ENCODE measurements at places on chromosomes 11 and 22.
A peak's percentile ranks its signal among the peaks of the same experiment; 100 is the strongest.

GRCh38 chr11:127242676-127243075 is 242.1 kb upstream of the KIRREL3 start:
- no peak for ATAC-seq

DNA sequence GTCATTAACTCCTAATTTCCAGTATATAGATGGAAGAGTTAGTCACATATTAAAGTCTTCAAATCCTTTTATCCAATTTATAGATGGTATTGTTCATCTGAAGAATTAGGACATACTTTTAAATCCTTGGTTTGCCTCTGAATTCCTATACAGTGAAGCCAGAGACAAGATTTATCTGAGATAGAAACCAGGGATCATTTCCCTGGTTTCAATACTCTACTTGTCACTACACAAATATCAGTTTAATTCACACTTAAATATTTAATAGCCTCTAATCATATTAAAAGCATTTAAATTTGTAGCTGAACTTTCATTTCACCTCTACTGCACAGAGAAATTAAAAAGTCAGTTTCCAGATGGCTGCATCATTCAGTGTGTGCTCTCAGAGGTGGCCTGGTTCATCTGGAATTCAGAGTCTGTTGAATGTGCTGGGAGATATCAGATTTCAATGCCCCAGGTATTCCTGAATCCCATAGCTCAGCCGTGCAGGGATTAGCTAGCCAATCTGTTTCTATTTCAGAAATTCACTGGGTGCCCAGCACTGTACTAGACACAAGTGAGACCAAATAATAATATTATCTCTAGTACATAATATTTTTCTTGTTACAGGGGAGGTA is 344.3 kb downstream of the AASDHPPT start:
- ATAC-seq = no peak

DNA sequence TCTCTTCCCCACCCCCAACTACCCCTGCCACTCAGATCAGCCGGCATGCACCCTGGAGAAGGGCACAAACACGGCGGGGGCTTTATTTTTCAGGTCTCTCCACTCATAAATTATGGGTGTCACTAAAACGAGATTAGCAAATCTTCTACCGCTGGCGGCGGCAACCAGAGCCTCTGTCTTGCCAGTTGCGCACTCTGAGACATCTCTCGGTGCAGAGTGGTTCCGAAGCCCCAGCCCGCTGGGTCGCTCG is 125.3 kb upstream of the C11orf58 start:
- peak; percentile 48 for ATAC-seq

GRCh38 chr22:33850193-33850592 is 70.1 kb downstream of the LARGE1 start:
- no peak for ATAC-seq

DNA sequence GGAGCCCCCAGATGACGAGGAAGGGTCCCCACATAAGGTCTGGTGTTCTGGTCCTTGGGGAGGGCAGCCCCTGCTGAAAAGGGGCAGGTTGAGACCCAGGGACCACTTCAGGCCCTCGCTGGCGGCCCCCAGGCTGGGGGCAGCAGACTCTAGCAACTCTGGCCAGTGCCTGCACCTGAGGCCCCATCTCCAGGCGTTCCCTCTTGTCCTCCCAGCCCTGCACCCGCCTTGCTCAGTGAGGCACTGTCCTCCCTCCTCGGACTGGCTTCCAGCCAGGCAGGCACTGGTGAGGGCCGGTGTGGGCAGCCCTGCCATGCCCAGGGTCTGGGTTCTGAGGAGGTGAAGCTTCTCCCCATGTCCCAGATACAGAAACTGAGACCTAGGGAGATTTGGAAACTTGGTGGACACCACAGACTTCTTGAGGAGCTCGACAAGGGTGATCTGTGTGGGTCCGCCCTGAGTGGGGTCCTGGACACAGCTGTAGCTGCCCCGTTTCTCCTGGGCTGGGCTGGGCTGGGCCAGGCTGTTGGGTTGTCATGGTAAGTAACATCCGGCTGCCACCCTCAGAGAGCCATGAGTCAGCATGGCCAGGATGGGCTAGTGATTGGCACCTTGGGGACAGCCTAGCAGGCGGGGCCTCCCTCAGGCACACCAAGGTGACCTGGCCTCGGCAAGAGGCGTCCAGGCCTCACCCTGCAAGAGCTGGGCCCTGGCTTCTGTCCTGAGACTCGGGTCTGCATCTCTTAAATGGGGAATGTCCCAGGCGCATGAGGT is 11.1 kb upstream of the PHLDA2 start:
- ATAC-seq = peak; percentile 32

DNA sequence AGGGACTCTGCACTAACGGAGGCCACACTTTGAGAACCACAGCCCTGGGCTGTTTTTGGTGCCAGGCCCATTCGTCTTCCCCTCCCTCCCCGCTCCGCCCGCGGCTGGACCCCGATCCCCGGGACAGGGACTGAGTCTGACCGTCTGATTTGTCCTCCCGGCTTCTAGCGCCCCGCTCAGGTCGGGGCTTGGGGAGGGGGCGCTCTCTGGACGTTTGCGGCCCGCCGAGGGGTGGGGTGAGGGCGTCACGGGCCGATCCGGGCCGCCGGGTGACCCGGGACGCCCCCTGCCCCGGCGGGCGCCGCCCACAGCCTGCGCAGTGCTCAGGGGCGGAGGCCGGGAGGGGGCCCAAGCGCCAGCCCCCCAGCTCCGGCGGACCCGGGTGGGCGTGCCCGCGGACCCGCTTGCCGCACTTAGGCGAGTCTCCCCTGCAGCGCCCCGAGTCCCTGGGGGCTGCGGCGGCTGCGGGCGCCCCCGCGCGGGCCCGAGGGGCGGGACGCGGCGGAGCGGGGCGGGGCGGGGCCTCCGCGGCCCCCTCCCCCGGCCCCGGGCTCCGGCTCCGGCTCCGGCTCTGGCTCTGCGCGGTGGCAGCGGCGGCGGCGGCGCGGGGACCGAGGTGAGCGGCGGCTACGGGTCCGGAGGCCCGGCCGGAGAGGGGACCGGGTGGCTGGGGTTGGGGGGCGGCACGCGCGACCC is 33.7 kb upstream of the PRR5 start:
- ATAC-seq = peak; percentile 70

DNA sequence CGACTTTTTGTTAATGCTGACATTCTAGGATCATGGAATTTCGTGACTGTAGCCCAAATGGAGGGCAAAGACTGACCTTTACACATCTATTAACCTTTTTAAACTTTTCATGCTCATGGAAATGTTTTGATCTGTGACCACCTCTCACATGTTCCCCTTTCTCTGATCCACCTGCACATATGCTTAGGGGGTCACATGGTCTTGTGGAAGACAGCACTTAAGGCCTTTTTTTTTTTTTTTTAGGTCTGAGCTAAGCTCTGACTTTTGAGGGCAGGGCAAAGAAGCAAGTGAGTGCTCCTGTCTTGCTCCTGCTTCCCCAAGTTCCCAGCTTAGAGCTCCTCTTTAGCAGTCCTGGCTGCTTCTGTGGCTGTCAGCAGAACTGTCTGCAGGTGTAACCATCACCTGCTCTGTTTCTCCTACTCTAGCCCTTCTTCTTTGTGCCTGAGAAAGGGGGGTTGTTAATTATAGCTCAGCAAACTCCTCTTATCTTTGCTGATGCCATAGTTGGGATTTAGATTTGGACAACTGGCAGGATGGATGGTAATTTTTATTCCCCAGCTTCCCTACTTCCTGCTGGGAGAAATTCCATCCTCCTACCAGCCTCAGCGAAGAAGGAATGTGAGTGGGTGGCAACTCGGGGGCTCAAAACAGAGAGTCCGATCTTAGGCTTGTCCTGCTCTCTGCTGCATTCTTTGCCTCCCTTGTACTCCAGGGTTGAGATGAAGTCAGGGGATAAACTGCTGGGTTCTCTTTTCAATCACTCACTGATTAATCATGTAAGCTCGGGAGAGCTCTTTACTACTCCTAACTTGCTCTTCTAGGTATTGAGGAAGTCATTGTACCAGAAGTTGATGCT is 64.4 kb downstream of the GRAMD1B start:
- no peak for ATAC-seq

- ATAC-seq = no peak
Observed at GRCh38 chr11:95762534-95762933, 27.0 kb downstream of the FAM76B start.

- no peak for ATAC-seq
Observed at GRCh38 chr11:120192831-120193625, 17.8 kb upstream of the OAF start.

DNA sequence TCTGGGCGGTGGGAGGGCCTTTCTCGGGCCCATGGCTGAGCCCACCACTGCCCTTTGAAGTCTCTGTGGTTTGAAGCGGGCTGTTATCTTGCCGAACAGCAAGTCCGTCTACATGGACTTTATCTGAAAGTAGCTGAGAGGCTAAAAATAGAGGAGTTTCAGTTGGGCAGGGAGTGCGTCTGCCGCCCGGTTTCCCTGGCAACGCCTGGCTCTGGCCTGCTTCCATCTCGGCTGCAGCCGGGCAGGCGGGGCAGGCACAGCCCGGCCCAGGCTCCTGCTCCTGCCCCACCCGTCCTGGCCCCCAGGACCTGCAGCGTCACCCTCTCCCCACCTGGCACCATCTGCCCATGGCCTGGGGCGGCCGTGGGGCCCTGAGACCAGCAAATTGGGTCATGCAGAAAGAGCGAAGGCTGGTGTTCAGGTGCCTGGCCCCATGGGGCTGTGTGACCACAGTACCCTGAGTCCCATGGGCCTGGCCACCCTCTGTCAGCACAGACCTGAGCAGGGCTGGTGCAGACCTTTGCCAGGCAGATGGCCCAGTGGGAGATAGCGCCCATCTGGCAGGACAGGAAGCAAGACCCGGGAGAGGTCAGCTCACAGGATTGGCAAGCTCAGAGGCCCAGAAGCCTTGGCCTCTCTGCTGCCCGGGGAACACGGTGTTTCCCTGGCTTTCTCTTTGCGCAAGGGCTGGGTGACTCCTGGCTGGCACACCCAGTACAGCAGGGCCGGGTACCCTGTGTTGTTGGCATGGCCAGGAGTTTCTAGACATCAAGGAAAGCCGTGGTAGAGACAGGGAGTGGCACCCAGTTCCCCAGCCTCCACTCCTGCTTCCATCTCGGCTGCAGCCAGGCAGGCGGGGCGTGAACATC is 79.1 kb upstream of the KCNQ1OT1 start:
- ATAC-seq = peak; percentile 97

DNA sequence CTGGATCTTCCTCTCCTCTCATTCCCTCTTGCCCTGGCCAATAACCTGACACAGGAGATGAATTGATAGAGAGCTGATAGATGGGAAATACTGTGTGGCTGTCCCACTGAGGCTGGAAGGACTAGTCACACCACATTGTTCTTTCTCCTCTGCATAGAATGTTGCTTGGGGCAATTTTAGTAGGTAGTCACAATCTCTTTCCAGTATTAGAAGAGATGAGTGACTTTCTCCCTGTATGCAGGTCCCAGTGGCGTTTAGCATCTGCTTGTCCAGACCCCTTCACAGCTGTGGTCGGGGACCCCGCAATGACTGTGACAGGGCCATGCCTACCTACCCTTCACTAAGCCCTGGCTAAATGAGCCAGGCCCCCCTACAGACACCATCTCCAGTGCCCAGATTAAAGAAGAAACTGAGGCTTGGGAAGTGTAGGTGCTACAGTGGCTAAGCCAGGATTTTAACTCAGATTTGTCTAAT is 24.0 kb upstream of the P2RY2 start:
- no peak for ATAC-seq

GRCh38 chr11:20634044-20634443 is 34.6 kb downstream of the SLC6A5 start:
- peak; percentile 28 for ATAC-seq

DNA sequence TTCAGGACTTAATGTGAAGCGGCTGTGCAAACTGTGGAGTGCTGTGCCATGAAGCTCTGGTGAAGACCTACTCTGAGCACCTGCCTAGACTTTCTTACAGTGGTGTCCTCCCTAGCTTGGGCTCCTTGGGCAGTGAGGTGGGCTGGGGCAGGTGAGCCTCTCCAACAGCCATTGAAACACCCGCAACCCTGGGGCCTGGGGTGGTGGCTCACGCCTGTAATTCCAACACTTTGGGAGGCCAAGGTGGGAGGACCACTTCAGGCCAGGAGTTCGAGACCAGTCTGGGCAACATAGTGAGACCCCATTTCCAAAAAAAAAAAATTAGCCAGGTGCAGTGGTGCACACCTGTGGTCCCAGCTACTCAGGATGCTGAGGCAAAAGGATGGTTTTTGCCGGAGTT is 14.3 kb upstream of the SEC14L3 start:
- no peak for ATAC-seq

DNA sequence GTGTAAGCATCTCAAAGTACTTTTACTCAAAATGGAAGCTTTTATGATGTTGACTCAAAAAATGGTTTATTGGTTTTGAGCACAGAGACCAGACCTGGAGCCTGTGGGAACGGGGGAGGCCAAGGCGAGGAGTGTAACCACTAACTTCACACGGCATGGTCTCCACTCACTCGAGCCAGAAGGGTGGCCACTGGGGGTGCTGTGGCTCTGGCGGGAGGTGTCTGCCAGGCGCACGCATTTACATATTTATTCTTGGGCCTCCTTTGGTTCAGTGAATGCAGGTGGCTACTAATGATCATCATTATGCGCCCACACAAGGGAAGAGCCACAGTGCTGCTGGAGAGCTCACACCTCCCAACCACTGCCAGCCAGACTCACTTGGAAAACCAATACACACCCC is 64.6 kb downstream of the FLRT1 start:
- ATAC-seq = peak; percentile 49

DNA sequence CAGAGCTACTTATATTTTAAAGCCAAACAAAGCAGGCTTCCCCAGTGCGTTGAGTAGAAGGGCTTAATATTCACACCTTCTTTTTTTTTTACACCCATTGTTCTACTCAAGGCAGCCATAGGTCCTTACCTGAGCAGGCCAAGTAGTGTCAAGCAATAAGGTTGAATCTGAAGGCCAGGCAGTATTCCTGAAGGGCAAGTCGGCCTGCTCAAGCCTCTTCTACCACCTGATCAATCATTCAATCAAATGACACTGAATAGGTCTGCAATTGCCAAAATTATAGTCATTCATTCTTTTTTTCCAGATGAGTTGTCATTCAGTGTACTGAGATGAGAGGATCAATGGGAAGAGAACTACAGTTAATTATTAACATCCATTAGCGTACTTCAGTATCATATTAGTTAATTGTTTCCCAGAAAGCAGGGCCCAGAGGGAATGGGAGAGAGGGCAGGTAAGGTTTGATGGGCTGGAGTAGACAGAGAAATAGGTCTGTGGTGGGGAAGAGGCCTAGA is 11.9 kb upstream of the PPP2R1B start:
- ATAC-seq = no peak

DNA sequence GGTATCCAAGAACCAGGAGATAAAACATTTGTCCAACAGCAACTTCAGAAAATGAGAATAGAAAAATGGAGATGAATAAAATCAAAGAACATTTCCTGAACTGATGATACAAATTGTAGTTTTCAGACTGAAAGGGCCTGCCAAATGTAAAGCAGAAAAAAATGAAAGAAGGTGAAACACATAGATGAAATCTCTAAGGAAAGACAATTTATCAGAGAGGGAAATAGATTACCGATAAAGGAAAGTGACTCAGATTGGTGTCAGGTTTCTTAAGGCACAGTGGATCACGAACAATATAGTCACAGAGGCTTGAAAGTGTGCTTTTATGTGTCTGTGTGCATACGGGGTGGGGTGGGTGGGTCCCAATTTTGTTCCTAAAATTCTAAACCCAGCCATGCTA is 4.1 kb upstream of the STT3A start:
- ATAC-seq = no peak
